Effector CD8-positive, alpha-beta T cell (primary cell): ENCODE measurements at places on chromosomes 6 and 20.

DNA sequence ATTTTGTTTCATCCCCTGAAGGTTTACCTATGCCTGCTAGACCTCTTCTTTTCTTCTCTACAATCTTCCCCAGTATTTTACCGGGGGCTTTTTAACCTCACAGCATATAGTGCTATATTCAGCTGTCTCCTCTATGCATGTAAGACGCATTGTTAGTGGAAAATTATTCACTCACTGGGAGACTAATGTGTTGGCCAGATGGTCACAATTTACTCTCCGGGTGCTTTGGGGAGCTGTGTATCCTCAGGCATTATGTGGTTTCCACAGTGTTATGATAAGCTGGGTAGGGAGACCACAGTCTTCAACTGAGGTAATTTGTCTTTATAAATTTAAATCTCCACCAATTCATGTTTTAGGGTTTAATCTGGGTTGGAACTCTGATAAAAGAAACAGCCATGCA is 553.8 kb upstream of the PTCHD4 start:
- DNase-seq = no peak

GRCh38 chr20:33160681-33161080 is 7.3 kb upstream of the BPIFA2 start:
- DNase-seq = no peak

- no peak for DNase-seq
These were observed 27.9 kb upstream of the EEF1A1 start for GRCh38 chr6:73548458-73549446.

- no peak for DNase-seq
These were observed 95.4 kb upstream of the DEFB112 start for GRCh38 chr6:50145125-50145524.

DNA sequence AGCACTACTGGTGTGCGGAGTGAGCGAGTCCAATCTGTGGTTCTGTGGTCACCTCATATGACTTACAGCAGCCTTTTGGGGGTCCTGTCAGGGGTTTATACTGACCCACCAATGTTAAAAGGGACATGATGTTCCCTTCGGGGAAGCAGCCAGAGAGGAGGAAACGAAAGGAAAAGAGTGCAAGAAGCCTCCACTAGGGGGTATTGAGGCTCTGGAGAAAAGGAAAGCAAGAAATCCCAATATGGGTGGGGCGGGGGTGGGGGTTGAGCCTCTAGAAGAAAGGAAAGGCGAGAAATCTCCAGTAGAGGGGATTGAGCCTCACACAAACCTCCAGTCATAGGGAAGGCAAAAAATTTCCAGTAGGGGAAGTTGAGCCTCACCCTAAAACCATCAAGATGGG is 249.3 kb upstream of the ECI2 start:
- DNase-seq = no peak

- no peak for DNase-seq
These were observed 696 bp upstream of the SIRPA start for GRCh38 chr20:1894471-1894950.

GRCh38 chr6:162387718-162388382 is 339.7 kb downstream of the PRKN start:
- no peak for DNase-seq

DNA sequence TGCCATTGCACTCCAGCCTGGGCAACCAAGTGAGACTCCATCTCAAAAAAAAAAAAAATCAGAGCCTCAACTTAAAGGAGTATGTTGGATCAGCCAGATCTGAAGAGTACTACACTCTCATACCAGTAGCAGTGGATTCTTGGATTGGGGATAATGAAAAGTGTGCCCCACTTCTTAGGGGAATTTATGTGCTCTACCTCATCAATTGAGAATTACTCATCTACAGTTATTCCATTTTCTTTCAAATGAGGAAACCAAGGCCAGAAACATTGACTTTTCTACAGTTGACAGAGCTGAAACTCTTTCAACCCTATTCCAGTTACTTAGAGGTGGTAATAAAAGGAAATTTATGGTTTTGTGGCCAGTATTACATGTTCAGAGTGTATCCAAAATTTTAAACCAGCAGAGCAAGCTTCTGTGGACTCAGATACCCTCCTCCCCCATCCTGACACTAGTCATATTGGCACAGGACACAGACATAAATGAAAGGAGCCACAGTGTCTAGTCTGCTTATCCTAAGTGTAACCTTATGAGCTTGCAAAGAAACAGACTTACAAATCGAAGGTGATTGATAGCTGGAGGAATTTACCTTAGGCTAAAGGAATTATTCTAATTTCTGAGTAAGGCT is 51.2 kb downstream of the ORC3 start:
- no peak for DNase-seq

DNA sequence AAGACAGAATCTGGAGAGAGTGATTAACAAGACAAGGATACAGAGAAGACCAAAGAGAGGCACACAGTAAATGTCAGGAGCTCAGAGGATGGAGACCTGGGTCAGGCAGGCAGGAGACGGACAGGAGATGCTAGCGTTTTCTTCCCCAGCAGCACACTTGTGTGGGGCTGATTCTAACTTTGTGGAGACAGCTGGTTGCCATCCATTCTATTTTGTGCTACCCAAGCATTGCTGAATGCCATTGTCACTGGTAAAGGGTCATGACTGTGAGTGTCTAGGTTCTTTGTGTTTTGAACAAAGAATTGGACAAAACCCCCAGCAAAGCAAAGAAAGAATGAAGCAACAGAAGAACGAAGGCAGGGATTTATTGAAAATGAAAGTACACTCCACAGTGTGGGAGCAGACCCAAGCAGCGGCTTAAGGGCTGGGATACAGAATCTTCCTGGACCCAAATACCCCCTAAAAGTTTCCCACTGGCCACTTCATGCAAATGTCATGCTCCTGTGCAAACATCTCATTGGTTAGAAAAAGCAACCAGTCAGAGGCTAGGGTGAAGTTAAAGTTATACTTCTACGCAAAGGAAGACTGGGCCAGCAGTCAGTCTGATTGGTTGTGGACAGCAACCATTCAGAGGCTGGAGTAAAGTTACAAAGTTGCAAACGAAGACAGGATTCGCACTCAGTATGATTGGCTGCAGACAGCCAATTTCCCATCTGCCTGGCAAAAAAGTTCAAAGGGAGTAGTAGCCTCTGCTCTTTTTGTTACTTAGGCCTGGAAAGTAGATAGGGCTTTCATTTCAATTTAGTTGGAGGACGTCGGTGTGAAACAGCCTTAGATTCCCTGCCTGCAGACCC is 17.5 kb downstream of the PTK7 start:
- DNase-seq = no peak

DNA sequence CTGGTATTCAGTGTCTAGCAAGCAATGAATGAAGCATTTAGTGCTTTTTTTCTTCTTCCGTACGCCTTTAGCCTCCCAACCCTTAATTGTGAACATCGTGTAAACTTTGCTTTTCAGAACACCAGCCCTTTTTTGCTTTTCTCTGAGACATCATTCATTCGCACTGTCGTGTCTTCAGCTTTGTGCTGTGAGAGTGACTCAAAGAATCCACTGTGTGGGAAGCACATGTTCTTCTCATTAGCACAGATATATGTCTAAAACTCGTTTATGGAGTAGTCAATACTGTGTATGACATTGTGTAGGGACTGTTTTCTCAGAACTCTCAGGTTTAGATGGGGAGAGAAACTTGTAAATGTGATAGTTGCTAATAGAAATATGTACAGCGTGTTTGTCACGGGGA is 279.1 kb downstream of the FARS2 start:
- no peak for DNase-seq

DNA sequence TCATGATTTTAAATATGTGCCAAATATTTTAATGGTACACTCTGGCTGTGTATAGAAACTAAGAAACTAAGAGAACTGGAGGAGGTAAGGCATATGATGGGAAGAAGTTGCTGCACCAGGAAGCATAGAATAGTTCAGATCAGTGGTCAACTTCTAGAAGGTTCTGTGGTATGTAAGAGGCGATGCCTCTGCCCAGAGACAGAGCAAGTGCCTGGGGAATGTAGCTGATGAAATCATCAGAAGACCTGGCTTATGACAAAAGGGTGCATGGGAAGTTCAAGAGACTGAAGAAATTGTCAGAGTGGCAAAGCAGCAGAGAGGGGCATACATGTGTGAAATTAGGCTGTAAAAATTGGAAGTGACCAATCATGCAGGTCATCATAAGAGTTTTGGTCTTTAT is 580.8 kb downstream of the BMP2 start:
- no peak for DNase-seq

- no peak for DNase-seq
These were observed 107.0 kb upstream of the OGFRL1 start for GRCh38 chr6:71181565-71181964.

GRCh38 chr6:162099685-162100084 is 627.9 kb downstream of the PRKN start:
- no peak for DNase-seq

DNA sequence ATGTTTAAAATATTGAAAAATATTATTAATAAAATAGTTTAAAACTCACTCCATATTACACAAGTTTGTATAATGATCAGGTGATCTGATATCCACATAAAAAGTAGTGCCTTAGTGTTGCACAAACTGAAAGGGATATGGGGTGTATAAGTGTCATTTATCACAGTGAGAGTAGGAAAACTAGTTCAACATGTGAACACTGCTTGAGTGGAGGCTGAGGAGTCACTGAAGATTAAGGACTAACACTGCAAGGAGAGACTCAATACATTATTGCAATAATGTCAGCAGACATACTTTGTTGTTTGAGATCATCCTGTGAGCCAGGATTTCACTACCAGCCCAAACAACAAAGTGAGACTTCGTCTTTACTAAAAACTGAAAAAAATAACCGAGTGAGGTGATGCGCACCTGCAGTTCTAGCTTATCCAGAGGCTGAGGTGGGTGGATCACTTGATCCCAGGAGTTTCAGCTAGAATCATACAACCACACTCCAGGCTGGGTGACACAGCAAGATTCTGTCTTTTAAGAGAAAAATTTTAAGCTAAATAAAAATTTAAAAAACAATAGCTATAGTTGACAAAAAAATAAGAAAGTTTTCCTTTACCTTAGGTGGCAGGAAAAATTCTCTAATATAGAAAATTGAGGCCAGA is 2.4 kb upstream of the KHDC1L start:
- DNase-seq = no peak

GRCh38 chr20:39445095-39445494 is 483.0 kb downstream of the DHX35 start:
- DNase-seq = no peak

DNA sequence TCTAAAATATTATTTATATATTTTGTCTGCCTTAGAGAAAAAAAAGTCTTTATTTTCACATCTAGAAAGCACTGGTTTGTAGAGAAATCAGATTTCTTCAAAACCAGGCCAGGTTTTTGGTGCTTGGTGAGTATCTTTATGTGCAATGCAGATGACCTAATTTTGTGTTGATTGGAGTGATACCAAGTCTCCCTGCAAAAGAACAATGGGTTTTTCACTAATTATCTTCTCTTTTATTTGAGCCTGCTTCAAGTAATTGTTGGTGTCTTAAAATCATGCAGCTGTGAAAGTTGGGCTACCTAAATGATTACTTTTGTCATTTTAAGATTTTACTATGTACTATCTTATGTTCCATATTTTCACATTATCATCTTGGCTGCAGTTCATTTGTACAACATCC is 874.7 kb downstream of the TFAP2A start:
- no peak for DNase-seq

DNA sequence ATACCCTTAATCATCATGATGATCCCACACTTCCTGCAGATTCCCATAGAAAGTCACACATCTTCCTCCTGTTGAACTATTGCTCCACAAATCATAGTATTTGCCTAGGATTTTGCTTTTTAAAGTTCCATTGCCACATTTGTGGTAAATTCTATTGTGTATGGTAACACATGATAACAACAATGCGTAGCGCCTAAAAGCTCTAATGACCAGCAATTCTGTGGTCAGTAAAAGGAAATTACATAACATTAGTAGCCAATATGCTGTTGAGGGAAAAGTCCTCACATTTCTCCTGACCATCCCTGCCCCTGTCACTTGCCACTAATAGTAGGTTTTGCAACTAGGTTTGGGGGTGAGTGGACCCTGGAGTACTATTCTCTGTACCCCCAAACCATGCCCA is 31.8 kb upstream of the PDE7B start:
- DNase-seq = no peak

DNA sequence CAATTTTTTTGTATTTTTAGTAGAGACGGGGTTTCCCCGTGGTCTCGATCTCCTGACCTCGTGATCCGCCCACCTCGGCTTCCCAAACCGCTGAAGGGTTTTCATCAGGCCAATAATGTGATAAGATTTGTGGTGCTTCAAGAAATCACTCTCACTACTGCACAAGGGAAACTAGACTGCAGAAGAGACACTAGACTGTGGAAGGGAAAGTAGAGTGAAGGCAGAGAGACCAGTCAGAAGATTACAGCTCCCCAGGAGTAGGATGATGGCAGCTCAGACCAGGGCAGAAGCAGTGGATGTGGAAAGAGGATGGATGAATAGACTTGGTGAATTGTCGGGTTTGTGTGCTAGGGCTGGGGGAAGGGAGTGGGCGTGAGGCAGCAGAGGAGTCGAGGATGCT is 48.0 kb upstream of the GTSF1L start:
- DNase-seq = no peak

GRCh38 chr6:170433163-170434116 is 119.7 kb downstream of the PSMB1 start:
- DNase-seq = no peak

- DNase-seq = no peak
These were observed 622 bp downstream of the MRGBP start for GRCh38 chr20:62796699-62797491.

GRCh38 chr20:37520419-37520955 is 563 bp upstream of the NNAT start:
- no peak for DNase-seq

DNA sequence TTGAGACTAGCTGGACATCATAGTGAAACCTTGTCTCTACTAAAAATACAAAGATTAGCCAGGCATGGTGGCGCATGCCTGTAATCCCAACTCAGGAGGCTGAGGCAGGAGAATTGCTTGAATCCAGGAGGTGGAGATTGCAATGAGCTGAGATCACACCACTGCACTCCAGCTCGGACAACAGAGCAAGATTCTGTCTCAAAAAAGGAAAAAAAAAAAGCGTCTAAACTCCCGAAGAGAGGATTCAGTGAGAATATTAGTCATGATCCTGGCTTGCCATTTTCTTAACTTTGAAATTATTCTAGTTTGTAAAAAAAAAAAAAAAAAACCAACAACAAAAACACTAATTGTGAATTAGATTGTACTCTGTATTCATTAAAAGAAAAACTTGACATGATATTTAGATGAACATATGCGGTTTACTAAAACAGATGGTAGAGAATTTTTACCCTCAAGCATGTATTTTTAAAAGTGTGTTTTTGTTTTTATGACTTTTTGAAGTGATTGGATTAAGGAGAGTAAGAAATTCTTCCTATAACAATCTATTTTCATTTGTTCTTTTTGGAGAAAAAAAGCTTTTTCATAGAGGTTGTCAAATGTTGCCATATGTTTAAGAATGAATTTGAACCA is 80.7 kb downstream of the UST start:
- no peak for DNase-seq

GRCh38 chr6:92608751-92609150 is 810.6 kb downstream of the EPHA7 start:
- no peak for DNase-seq

GRCh38 chr20:16703570-16703969 is 26.3 kb upstream of the SNRPB2 start:
- DNase-seq = no peak
